ENCODE measurements at places on chromosomes 1 and 21. TPM values are rescaled to one million over a fixed set of nuclear protein-coding genes. Genes with fewer than 3 reads are reported as not detected.

The KCNJ9 gene
- not detected for total RNA-seq

The SLC27A3 gene
- 25.3 TPM for total RNA-seq

The LCE3D gene
- total RNA-seq, result not detected

The SLC35F3 gene
- total RNA-seq, result 10.7 TPM

The RPTN gene
- not detected for total RNA-seq

The BTF3L4 gene
- total RNA-seq, result 38.1 TPM

The TBX15 gene
- not detected for total RNA-seq

The OR2T11 gene
- total RNA-seq, result not detected

The IVL gene
- total RNA-seq, result not detected

The LRRC39 gene
- 0.60 TPM for total RNA-seq

The LRP8 gene
- total RNA-seq, result 52.7 TPM

The SPATA21 gene
- 0.05 TPM for total RNA-seq

The S100A7A gene
- total RNA-seq, result not detected

The DIO1 gene
- not detected for total RNA-seq

The LRRC38 gene
- not detected for total RNA-seq

The UBE2Q1 gene
- total RNA-seq, result 118 TPM

The CGN gene
- total RNA-seq, result 0.43 TPM

The CAPN8 gene
- total RNA-seq, result not detected

The ADGRL2 gene
- total RNA-seq, result not detected

The SH2D5 gene
- total RNA-seq, result not detected

The LCE6A gene
- not detected for total RNA-seq

The PEAR1 gene
- 0.05 TPM for total RNA-seq

The EDARADD gene
- 5.4 TPM for total RNA-seq

The SLC2A5 gene
- total RNA-seq, result not detected

The TTC22 gene
- 19.8 TPM for total RNA-seq

The SNX7 gene
- 0.18 TPM for total RNA-seq

The APOBEC4 gene
- total RNA-seq, result not detected

The HAO2 gene
- total RNA-seq, result not detected

The AMY1C gene
- total RNA-seq, result not detected

The OLIG1 gene
- not detected for total RNA-seq

The ADORA1 gene
- 0.40 TPM for total RNA-seq

The S100A8 gene
- not detected for total RNA-seq

The RPS6KA1 gene
- 175 TPM for total RNA-seq

The CYP4X1 gene
- not detected for total RNA-seq
